NCI-H2171 treated with DMSO at 0.1 percent for 48 hours (cell line): ENCODE measurements at places on chromosomes 13 and 19.

DNA sequence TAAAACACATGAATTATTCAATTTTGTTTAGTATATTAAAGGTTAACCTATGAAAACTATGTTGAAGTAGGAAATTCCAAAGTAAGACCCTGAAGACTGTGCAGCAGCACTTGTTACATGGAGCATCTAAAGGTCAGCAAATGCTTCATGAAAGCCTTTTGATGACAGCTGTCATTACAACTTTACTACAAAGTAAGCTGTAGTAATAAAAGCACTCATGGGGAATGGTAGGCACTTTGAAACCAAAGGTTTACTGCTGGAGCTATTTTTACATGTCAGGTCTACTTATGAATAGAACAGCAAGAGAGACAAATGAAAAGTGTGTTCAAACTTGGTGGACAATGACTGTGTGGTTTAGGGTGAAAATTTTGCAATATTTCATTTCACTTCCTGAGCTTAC, 672.5 kb upstream of the PCDH20 start:
- DNase-seq, result no peak

- DNase-seq, result no peak
Observed at GRCh38 chr13:46515803-46516202, 37.2 kb upstream of the LRCH1 start.

DNA sequence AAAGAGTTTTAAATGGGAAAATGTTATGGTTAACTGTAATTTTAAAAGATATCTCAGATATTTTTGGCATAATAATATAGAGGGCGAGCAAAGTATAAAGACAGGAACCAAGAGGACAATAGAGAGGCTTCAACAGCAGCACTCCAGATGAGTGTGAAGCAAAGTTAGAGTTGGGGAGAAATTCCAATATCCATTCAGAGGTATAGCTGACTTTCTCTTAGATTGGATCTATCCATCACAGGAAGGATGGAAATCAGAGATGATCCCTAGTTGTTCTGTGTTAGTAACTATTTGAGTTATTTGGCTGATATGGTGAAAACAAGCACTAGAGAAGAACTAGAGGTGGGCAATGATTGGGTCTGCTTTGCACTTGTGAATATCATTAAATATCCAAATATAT, 786.0 kb upstream of the KLHL1 start:
- no peak for DNase-seq

GRCh38 chr13:24253520-24254145, 55.7 kb upstream of the C1QTNF9 start:
- no peak for DNase-seq

- no peak for DNase-seq
Observed at GRCh38 chr19:48804496-48804895, 6.3 kb downstream of the BCAT2 start.

- DNase-seq, result peak; percentile 24
Observed at GRCh38 chr13:33401238-33401637, 115.7 kb upstream of the STARD13 start.

- no peak for DNase-seq
Observed at GRCh38 chr13:59633290-59633689, 530.4 kb downstream of the DIAPH3 start.

DNA sequence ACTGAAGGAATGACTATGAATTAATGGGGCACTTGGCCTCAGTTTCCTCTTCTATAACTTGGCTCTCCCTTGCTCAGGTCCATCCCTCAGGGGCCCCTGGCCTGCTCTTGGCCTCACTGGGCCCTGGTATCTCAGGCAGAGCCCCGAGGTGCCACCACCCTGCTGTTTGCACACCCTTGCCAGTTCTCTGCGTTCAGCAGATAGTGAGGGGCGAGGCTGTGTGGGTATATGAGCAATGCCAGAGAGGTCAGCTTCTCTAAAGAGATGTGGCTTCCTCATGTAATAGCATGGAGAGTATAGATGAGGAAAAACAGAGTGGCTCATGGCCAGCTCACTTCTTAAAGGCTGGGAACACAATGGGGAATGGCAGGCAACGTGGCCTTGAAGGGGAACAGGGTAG, 76.1 kb downstream of the CYSLTR2 start:
- DNase-seq, result no peak

DNA sequence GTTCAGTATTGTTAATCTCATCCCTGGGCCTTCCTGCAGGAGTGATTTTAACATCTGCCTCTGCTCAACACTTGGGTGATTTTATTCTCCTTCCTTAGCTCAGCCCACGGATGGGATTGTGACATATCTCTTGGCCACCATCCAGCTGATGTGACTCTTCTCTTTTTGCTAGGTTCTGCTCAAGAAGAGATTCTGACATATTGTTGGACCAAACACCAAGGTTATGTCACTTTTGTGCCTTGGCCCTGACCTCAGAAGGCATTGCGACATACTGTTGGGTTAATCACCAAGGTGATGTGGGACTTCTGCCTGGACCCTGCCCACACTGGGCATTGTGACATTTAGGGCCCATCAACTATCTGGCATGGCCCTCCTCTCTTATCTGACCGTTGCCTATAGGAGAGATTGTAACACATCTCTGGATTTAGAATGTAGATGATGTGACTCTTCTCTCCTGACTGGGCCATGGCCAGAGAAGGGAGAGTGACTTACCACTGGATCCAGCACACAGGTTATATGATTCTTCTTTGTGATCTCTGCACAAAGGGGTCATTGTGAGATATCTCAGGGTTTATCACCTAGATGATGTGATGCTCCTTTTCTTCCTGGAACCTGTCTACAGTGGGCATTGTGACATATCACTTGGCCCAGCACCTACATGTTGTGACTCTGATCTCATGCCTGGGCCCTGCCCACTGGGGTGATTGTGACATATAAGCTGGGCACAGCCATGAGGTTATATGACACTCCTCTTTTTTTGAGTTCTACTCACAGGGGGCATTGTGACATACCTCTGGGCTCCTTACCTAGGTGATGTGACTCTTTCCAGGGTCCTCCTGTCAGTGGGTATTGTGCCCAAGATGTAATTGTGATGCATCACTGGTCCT, 88.8 kb downstream of the ZNF429 start:
- DNase-seq, result no peak

DNA sequence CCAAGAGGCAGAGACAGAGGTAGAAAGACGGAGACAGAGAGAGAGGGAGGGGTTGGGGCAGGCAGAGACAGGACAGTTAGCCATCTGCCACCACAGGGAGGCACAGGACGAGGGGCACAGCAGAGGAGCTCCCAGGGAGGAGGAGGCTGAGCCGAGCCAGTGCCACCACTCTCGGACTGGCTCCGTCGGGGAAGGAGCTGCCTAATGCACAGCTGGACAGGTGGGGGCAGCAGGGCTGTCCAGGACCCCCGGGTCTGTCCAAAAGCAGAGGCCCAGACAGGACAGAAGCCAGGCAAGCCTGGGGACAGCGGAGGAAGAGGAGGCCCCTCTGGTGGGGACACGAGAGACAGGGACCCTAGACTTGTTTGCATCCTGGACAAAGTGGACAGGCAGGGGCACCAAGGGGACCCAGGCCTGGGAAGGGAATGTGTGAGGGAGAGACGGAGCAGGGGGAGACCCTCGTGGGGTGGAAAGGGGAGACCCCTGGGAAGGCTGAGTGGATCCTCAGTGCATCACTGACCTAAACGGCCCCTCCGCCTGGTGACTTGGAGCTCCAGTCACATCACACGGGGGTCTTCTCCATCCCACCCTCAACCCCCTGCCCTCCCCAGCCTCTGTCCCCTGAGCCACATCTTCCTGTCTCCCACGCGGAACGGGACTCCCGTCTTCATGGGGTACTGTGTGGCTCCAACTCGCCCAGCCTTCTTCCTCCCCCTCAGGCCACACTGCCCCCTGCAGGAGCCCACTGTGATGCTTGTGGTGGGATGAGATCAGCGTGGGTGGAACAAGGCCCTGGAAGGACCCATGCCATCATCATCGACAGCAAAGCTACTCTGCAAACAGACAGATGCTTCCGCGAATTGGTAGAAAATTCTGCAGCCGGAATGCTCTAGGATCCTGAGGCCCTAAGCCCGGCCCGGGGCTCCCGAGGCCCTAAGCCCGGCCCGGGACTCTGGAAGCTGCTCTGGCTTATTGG, 915 bp downstream of the F10 start:
- DNase-seq, result no peak

DNA sequence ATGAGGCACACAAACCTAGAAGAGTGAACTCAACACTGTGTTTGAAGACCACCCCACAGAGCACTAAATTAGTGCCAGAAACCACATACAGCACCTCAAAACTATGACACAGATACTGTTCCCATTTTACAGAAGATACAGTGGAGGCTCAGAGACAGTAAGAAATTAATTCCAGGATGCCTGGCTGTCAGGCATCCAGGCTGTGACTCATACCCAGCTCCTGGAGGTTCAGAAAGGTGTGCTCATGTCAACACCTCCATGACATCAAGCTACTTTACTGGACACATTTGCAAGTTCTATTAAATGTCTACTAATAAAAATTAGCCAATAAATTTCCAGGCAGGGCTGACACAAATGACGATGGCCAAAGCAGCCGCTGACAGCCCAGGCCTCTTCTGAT, 176.3 kb downstream of the ABCC4 start:
- no peak for DNase-seq

DNA sequence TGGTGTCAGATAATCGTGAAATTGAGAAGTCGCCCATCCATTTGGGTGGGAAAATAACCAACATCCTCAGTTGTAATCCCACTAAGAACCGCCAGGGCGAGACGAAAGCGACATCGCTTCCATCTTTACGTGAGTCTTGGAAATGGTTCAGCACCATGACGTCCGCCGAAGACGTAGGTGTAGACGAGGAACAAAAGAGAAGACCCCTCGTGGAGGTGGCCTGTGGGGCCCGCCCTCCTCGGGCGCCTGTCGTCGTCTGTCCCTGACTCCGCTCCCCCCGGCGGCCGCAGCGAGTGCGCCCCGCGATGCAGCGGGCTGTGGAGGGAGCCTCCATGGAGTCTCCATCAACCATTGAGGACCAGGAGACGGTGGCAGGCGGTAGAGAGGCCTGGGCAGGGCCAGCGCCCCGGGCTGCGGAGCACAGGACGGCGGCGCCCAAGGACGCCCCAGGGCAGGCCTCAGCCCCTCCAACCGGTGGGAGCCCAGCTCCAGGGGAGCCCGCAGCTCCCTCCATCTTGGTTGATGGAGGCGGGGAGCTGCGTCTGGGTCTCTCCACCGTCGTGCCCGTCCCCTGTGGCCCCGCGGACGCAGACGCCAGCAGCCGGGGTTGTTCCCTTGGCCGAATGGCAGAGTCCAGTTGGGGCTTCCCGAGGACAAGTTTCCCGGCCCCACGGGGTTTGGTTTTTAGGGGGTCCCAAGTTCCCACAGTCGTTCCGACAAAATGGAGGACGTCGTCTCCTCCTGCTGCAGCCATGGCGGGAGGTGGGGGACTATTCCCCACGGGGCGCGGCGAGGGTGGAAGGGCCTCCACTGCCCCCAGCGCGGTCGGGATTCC, 990 bp upstream of the ZMYM2 start:
- DNase-seq, result peak; percentile 70

DNA sequence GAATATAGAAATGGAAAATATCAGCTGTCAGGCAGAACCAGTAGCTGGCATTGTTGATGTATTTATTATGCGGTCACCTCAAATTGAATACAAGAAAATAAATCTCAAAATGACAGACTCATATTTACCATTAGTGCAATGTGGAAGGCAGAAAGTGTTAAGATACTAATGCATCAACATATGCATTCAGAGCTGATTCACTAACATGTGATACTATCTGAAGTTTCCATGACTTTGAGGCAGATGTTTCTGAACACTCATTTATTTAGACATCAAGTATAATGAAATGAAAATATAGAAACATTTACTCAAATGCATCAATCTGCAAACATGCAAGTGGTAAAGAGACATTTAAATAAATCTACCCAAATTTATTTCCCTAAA, 474.2 kb upstream of the SLC10A2 start:
- DNase-seq, result no peak

- DNase-seq, result no peak
Observed at GRCh38 chr13:94556041-94556440, 39.9 kb downstream of the TGDS start.

- DNase-seq, result no peak
Observed at GRCh38 chr13:95155504-95155903, 145.7 kb downstream of the ABCC4 start.
